ENCODE measurements at places on chromosomes 2 and 18. TPM values are rescaled to one million over a fixed set of nuclear protein-coding genes. Genes with fewer than 3 reads are reported as not detected.

Gene MYCN
- 0.08 TPM for total RNA-seq

DNA sequence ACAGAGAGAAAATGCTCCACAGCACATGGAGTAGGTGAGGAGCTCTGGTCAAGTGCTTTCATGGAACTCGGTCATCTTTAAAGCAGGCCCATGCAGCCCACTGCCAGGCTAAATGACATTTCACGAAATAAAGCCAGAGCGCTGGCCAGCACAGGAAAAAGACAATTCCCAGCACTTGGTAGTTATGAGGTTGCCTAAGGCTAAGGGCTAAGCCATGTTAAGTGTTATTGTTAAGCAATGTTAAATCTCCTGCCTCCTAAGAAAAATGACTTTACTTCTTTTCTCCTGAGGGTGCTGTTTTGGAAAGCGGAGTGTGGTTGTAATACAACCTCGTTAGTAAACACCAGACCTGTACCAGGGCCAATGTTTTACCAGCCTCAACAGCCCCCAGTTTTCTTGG lies 125.9 kb upstream of the NRP2 start:
- no peak for DNase-seq

DNA sequence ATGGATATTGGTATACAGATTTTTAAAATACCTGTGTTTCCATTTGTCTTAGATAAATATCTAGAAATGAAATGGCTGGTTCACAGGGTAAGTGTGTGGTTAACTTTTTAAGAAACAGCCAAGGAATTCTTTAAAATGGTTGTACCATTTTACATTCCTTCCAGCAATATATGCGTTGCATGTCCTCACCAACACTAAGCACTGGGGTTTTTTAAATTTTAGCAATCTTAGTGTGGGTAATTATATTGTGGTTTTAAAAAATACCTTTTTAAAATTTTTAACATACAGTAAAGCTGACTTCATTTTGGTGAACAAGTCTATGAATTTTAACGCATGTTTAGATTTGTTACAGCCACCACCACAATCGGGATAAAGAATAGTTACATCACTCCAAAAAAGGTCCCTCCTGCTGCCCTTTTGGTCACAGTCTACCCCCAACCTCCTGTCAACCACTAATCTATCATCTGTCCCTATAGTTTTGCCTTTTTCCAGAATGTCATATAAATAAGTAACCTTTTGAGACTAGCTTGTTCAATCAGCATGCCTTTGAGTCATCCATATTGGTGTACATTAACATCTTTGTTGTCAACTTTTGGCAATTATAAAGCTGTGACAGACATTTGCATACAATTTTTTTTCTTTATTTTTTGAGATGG lies 128.1 kb upstream of the MSTN start:
- no peak for DNase-seq

DNA sequence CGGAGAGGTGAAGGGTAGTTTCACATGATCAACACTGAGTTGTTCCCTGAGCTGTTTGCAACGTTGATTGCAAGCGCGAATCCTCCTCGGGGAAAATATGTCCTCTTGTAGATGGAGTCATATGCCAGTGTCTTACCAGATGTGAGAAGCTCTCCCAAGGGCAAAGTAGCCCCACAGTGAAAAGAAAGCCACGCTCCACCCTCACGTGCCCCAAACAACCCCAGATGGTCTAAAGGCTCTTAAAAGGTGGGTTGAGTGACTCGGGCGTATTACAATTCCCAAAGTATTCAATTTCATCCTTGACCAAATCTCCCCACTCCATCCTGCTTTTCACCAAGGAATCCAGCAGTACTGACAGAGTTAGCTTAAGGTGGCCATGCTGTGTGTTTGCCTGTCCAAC lies 332.1 kb upstream of the SOX11 start:
- DNase-seq = no peak

DNA sequence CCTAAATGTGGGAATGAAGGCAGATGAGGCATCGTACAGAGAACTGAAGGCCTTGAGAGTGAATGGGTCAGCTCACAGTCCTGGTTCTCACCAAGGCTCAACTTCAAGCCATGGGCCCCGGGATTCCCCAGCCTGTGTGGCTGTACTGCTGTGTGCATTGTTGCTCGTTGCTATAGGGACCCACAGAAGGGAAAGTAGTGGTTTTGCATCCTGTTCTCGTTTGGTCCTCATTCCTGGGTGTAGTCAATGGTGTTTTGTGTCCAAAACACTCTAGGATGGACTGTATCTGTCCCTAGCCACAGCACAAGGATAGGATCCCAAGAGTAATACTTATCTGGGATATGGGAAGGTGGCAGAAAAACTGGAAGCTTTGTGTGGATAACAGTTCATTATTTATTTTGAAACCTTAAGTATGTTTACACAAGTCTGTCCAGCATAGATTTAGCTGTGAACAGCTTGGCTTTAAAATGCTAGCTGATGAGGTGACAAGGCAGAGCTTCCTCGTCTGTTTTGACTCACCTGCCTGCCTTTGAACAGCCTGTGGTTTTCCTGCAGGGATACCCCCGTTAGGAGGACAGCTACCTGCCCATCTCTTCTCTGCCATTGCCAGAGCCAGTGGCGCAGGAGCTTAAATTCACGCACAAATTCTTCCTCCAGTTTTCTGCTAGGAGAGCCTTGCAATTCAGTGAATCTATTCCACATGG lies 85.0 kb downstream of the WDSUB1 start:
- DNase-seq = no peak

Gene TRIM43
- not detected for total RNA-seq

DNA sequence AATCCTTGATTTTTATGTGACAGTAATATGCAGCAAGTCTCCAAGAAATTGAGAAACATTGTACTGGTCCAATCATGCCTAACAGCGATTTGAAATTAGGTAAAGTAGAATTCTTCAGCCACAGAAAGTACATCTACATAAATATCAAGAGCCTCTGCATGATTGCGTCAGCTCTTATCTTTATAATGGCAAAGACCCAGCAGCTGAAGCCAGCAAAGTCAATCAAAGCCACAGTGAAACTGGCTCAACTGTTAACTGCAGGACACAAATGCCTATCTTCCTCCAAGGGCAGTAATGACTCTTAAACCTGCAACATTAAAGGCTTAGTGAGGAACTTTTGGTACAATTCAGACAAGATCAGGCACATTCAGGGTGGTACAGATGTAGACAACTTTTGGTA lies 102.5 kb downstream of the BARD1 start:
- DNase-seq = no peak

Gene IL36G
- not detected for total RNA-seq
